ENCODE measurements at places on chromosomes 7 and 10. TPM values are rescaled to one million over a fixed set of nuclear protein-coding genes. Genes with fewer than 3 reads are reported as not detected.

DNA sequence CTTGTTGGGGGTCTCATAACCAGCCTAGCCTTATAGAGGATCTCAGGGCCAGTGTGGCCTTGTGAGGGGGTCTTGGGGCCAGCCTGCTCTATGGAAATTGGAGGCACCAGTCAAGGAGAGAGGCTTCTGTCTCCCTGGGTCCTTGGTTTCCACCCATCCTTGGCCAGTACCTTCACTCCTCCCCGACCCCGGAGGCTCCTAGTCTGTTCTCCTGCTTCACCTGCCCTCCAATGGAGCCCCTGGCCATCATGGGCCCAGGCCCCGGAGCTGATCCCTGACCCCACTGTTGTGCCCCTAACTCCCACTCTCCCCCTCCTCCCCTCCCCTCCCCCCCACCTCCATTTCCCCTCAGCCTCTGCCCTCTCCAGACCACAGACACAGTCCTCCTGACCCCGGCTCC is 29.7 kb downstream of the RASGEF1A start:
- H3K4me3 ChIP-seq, result no peak overlapping the region
- no peaks in the 10 kb centered on the region for H3K36me3 ChIP-seq
- DNase-seq, result no peak

GRCh38 chr10:60943316-60944057 is 498 bp downstream of the RHOBTB1 start:
- H3K4me3 ChIP-seq, result peak overlapping the region; percentile 84
- peak; percentile 62 for DNase-seq
- H3K4me1 ChIP-seq, result peaks cover 11% of the 10 kb centered on the region
- no peaks in the 10 kb centered on the region for H3K36me3 ChIP-seq
- peak overlapping the region; percentile 97 for H3K27ac ChIP-seq
- no peaks in the 10 kb centered on the region for H3K27me3 ChIP-seq

GRCh38 chr7:107172276-107173032 is 3.7 kb downstream of the HBP1 start:
- H3K27ac ChIP-seq, result no peak overlapping the region
- no peaks in the 10 kb centered on the region for H3K36me3 ChIP-seq
- H3K4me1 ChIP-seq, result peaks cover 39% of the 10 kb centered on the region
- no peak overlapping the region for H3K4me3 ChIP-seq

DNA sequence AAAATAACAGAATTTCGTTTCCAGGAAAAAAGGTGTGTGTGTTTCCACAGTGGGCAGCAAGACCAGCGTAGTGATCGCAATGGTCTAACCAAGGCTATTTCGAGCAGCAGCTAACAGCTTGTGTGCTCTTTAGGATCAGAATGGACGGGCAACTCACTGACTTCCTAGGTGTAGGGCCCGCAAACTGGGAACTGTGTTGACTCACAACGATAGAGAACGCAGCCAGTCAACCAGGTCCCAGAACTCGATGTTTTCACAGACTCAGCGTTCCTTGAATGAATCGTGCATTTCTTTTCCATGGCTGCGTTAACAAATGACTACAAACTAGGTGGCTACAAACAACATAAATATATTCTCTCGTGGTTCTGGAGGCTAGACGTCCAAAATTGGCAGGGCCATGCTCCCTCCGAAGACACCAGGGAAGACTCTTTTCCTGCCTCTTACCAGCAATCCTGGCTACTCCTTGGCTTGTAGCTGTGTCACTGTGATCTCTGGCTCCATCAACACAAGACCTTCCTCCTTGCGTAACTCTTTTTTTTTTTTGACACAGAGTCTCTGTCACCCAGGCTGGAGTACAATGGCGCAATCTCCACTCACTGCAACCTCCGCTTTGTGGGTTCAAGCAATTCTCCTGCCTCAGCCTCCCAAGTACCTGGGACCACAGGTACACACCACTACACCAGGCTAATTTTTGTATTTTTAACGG is 39.1 kb downstream of the PODXL start:
- H3K27me3 ChIP-seq, result no peaks in the 10 kb centered on the region
- no peak for DNase-seq
- no peak overlapping the region for H3K4me3 ChIP-seq
- H3K4me1 ChIP-seq, result peaks cover 16% of the 10 kb centered on the region

DNA sequence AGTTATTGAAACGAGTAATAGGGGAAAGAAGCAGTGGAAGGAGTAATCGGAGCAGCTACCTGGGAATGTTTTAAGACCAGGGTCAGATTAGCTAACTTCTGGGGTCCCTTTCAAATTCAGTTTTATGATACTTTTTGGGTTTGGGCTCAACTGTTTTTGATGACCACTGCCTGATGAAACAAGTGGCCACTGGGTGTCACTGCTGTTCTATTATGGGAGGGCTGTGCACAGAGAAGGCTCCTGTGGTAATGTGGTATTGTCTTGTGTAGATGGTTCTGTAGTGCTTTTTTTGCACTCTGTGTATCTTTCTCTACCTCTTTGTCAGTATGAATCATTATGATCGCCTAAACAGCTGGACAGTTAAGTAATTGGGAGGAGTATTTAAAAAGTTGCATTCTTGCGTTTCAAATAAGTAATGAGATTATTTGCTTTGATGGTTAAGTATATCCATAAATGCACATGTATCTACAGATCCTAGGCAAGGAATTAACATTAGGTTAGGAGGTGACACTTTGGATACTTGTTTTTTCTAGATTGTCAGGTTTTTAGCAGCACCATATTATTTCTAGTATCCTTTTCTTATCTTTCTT is 128.4 kb downstream of the ABCA13 start:
- H3K27ac ChIP-seq, result no peak overlapping the region
- no peaks in the 10 kb centered on the region for H3K4me1 ChIP-seq
- H3K4me3 ChIP-seq, result no peak overlapping the region
- H3K27me3 ChIP-seq, result no peaks in the 10 kb centered on the region

GRCh38 chr7:131513245-131514061 is 43.0 kb downstream of the PODXL start:
- peak; percentile 93 for DNase-seq
- peaks cover 12% of the 10 kb centered on the region for H3K4me1 ChIP-seq
- peak overlapping the region; percentile 37 for H3K27ac ChIP-seq
- no peaks in the 10 kb centered on the region for H3K27me3 ChIP-seq
- H3K4me3 ChIP-seq, result no peak overlapping the region

DNA sequence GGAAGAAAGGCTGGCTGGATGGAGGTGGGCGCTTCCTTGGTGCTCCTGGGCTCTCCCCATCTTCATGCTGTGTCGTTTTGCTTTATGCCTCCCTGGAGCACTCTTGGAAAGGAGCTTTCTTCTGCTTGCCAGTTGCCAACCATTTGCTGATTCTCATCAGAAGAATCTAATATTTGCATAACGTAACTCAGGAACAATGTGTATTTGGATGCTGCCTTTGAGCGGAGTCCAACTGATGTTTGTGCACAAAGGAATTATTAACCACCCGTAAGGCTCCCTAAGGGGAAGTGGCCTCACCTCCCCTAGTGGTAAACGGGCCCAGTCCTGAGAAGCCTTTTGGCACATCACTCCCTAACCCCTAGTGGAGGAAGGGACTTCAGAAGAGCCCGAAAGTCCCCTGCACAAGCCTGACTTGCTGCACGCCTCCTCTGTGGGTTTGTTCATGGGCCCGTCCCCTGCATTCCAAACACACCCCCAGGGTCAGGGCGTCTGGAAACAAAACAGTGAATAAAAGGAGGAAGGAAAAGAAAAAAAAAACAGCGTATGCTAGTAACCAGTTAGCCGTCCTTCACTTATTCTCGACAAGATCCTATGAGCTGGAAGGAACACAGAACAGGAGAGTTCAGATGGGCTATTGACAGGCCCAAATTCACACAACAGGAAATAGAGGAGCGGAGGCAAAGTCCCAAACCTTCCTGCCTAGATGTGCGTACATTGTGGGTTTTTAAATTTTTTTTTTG is 602.2 kb downstream of the LRMDA start:
- no peak for DNase-seq
- H3K4me3 ChIP-seq, result no peak overlapping the region
- H3K27me3 ChIP-seq, result no peaks in the 10 kb centered on the region
- no peaks in the 10 kb centered on the region for H3K4me1 ChIP-seq

- no peaks in the 10 kb centered on the region for H3K36me3 ChIP-seq
- DNase-seq, result no peak
- no peak overlapping the region for H3K4me3 ChIP-seq
- H3K4me1 ChIP-seq, result no peaks in the 10 kb centered on the region
- no peak overlapping the region for H3K27ac ChIP-seq
- H3K27me3 ChIP-seq, result no peaks in the 10 kb centered on the region
Measured at GRCh38 chr10:57715233-57715632, 552.5 kb downstream of the IPMK start.

The SCRN1 gene
- total RNA-seq, result 26.6 TPM

The SNX8 gene
- total RNA-seq, result 14.3 TPM

GRCh38 chr7:135342887-135343286 is 109.2 kb downstream of the STRA8 start:
- H3K27me3 ChIP-seq, result no peaks in the 10 kb centered on the region
- no peak overlapping the region for H3K4me3 ChIP-seq
- peaks cover 10% of the 10 kb centered on the region for H3K4me1 ChIP-seq

The SEMA3E gene
- total RNA-seq, result 6.9 TPM

The ZNF212 gene
- total RNA-seq, result 7.6 TPM

The AFAP1L2 gene
- total RNA-seq, result 323 TPM

- H3K4me3 ChIP-seq, result no peak overlapping the region
- H3K4me1 ChIP-seq, result peaks cover 23% of the 10 kb centered on the region
- H3K36me3 ChIP-seq, result no peaks in the 10 kb centered on the region
- H3K27ac ChIP-seq, result peak overlapping the region; percentile 76
- DNase-seq, result peak; percentile 70
Measured at GRCh38 chr10:121284936-121285335, 313.3 kb downstream of the FGFR2 start.

The ZNF680 gene
- total RNA-seq, result 72.4 TPM

- H3K4me3 ChIP-seq, result no peak overlapping the region
- DNase-seq, result no peak
- H3K27ac ChIP-seq, result no peak overlapping the region
- no peaks in the 10 kb centered on the region for H3K36me3 ChIP-seq
Measured at GRCh38 chr7:82599895-82600294, 156.3 kb upstream of the CACNA2D1 start.

GRCh38 chr10:97503406-97503805 is 4.7 kb downstream of the UBTD1 start:
- no peak overlapping the region for H3K4me3 ChIP-seq

- H3K27ac ChIP-seq, result no peak overlapping the region
- H3K36me3 ChIP-seq, result no peaks in the 10 kb centered on the region
- DNase-seq, result no peak
- H3K4me3 ChIP-seq, result no peak overlapping the region
- H3K27me3 ChIP-seq, result no peaks in the 10 kb centered on the region
- H3K4me1 ChIP-seq, result peaks cover 37% of the 10 kb centered on the region
Measured at GRCh38 chr10:88230251-88230650, 352.9 kb downstream of the RNLS start.

DNA sequence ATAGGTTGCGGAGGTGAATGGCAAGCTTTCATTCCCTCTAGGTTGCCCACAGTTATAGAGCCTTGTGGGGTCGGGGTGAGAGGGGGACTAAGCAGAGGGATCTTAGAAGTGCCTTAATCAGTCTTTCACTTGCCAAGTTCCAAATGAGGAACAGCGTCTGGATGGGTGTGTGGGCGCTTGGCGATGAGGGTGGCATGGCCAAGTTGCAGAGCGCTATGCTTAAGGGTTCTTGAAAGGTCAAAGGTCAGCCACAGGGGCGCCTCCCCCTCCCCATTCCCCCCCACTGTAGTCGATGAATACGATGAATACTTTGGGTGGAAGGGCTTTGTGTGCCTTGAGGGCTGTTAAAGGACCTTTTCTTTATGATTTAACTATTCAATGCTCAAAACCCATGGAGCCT is 185.0 kb downstream of the TCF7L2 start:
- no peaks in the 10 kb centered on the region for H3K27me3 ChIP-seq
- H3K4me1 ChIP-seq, result peaks cover 4% of the 10 kb centered on the region
- H3K4me3 ChIP-seq, result no peak overlapping the region
- no peaks in the 10 kb centered on the region for H3K36me3 ChIP-seq

The KIN gene
- total RNA-seq, result 7.5 TPM

The NPS gene
- total RNA-seq, result not detected
